ENCODE measurements at places on chromosomes 5 and 9. TPM values are rescaled to one million over a fixed set of nuclear protein-coding genes. Genes with fewer than 3 reads are reported as not detected.

DNA sequence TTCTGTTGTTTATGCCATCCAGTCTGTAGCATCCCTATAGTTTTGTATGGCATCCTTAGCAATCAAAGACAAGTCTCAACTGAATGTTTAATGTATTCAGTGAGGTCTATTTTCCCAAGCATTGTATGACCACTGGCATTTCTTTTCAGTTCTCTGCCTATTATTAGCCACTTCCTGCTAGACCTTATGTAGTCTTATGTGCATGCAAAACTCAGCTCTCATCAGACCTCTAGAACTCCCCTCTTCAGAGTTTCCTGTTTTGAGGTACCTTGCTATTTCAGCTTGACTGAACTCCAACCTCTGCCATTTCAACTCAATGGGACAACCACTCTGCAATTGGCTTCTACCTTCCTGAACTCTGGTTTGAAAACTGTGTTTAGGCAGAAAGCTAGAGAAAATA, 113.2 kb downstream of the SLC25A46 start:
- DNase-seq = no peak

PCDHA1 gene
- total RNA-seq = 8.6 TPM

GRCh38 chr9:101449071-101449721, 13.6 kb upstream of the ALDOB start:
- peak; percentile 41 for DNase-seq

DMRT3 gene
- not detected for total RNA-seq

NR4A3 gene
- total RNA-seq = 3.7 TPM

DNA sequence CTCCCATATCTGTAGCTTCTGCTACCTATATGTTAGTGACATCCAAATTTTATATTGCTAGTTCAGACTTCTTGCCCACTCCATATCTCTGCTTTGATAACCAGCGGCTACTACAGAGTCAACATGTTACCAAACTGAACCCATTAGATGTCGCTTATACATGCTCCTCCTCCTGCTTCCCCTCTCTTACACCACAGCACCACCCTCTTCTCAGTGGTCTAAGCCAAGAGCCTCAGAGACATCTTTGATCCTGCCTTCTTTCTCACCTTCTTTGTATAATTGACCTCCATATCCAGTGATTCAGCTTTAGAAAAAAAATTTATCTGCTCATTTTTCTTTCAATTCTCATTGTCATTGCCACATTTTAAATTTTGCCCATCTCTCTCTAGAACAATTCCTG, 408.2 kb upstream of the TLE4 start:
- DNase-seq = no peak

DNA sequence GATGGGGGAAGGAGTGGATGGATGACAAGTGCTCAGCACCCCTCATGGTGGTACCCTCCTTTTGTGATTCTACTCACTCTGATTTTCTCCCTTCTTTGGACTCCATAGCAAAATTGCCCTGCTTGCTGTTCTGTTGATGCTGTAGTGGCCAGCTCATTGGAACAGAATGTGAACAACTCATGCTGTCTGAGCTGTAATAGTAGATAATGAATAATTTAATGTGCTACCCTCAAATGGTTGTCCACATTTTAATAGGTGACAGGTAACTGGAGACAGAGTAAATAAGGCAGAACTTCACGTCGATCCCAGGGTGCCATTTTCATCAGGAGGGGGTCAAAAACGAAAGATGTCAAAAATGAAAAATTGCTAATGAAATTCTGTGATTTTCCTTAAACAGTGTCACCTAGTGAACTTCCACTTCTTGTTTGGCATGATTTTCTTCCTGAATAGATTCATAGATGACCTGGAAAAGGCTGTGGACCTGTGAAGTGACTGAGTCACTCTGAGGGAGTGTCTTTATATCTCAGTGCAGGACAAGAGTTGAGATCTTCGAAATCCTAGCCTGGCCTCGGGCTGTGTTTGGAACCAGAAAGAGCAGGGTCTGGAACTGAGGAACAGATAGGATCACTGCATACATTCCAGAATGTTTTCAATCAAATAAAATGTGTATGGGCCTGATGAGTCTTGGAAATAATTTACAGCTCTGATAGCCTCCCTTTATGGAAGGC, 270.2 kb downstream of the PSAT1 start:
- no peak for DNase-seq

- no peak for DNase-seq
These were observed 119.2 kb downstream of the MSX2 start for GRCh38 chr5:174843263-174844250.

DNA sequence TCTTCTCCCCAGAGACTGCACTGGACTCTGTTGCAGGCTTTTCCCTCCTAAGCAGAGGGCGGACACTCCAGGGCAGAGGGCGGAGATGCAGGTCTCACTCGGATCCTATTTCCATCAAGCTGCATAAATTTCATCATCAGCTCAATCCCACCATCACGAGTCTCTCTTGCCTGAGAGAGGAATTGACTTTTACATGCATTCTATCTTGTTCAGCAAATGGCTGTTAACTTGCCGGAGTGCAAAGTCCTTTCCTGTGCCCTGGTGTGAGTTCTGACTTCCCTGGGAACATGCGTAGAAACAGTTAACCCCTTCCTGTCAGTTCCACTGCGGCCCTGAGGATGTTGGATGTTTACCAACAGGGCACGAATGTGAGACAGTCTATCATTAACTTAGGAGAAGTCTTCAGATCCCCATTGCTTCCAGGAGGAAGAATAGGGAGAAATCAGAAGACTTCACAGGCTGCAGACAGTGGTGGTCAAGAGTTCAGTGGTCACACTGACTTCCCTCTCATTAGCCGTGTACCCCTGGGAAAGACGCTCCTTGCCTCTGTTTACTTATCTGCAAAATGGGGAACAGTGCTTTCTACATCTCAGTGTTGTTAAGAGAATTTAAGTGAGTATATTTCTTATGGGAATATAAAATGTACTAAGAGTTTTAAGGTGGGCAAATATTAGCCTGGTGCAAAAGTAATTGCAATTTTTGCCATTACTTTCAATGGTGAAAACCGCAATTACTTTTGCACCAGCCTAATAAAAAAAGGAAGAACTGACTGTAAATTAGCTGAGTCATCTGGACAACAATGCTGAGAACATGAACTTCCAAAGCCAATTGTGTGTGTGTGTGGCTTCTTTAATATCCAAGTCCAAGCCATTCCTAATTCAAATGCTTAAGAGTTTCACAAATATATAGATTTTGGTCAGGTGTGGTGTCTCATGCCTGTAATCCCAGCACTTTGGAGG, 248.0 kb downstream of the DRD1 start:
- no peak for DNase-seq

DNA sequence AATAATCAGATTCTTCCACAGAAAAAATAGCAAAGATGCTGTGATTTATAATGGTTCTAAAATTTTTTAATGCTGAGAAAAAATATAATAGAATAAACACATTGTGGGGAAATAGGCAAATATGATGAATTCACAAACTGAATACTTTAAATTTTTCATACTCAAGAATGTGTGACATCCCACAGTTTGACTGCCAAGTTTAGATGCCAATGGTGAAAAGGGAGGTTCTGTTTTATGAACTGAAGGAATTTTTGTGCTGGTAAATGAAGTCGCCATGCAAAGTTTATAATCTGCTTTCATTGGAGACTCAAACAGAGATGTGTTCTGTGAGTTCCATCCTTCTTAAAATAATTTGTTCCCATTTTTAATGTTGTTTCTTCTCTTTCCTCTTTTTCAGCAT, 367.5 kb upstream of the ADAMTS16 start:
- DNase-seq = no peak

DNA sequence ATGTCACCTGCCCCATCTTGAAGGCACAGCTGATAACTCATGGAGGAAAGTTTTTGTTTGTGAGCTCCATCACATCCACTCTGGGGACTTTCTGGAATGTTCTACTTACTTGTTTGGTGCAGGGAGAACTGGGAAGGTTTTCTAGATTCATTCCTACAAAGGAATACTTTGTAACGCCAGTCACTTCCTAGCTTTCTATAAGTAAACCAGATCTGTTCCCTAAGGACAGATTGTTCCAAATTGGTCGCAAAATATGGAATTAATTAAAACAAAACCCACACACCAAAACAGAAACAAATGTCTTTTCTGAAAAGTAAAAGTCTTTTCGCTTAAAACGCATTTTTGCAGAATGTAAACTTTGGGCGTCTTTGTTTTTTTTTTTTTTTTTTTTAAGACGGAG, 167.6 kb downstream of the PDZD2 start:
- no peak for DNase-seq

DNA sequence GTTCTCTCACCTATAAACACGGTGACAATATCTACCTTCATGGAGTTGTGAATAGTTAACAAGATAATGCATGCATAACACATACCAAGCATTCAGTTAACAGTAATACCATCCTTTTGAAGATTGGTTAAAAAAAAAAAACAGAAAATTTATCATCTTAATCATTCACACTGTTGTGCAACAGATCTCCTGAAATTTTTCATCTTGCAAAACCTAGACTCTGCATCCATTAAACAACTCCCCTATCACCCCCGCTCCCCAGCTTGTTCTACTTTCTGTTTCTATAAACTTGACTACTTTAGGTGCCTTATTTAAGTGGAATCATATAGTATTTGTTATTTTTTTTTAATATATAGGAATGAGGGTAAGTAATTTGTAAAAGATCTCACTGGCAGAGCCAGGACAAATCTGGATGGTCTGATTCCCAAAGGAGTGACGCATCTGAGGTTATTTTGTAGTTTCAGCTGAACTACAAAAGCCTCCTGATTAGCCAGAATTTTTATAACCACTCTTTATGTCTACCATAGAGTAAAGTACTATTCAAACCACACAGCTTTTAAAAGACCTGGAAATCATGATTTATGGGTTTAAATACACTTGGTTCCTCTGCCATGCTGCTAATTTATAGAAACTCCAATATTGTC, 93.0 kb downstream of the FANCC start:
- DNase-seq = no peak

GRCh38 chr9:85543196-85543595, 198.6 kb downstream of the AGTPBP1 start:
- no peak for DNase-seq

GRCh38 chr9:119160551-119160950, 208.7 kb downstream of the BRINP1 start:
- DNase-seq = no peak

ALDOB gene
- total RNA-seq = not detected

DNA sequence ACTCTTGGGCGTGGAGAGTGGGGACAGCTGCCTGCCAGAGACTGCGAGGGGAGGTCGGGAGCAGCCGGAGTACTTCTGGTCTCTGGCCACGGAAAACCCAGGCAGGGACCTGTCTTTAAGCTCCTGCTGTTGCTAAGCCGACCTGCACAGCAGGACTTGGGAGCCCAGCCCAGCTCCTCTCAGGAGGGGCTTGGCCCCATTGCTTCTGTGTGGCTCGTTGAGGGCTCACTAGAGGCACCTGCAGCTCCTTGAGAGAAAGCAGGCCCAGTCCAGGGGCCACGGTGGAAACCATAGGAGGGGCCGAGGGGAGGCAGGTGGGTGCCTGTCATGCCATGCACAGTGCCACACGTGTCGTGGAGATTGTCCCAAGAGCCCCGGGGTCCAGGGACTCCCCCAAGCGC, 3.3 kb upstream of the LCN2 start:
- DNase-seq = no peak

DNA sequence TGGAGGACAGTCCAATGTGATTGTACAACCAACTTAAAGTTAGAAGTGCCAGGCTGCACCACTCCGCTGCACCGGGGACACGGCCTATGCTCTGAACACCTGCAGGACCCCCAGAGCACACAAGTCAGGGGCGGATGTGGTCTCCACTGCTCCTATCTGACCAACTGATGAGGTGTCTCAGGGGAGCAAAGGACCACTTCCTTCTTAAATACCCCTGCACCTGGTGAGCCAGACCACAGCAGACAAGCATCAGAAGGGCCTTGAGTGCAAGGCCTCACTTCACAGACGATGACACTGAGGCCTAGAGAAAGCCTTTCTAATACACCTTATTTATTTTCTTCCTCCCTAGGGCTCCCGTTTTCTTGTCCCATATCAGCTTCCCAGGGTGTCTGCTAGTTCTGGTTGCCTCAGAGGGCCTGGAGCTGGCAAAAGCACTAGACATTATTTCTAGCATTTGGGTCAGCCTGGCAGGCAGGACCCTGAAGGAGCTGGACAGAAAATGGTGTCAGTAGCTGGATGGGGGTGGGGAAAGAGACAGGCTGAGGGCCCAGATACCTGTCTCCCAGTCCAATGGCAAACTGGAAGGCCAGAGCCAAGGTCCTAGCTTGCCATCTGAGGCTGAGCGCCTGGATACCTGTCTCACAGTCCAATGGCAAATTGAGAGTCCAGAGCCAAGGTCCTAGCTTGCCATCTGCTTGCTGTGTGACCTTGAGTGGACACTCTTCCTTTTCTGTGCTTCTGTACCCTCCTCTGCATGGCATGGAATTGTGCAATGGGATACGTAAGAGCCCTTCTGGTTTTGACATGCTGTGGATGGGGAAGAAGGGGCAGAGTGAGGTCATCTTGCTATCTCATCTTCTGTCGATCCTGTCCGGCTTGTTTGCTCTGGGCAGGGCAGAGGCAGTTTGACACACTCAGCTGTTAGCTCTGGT, 9.0 kb downstream of the CCDC69 start:
- DNase-seq = no peak

DNA sequence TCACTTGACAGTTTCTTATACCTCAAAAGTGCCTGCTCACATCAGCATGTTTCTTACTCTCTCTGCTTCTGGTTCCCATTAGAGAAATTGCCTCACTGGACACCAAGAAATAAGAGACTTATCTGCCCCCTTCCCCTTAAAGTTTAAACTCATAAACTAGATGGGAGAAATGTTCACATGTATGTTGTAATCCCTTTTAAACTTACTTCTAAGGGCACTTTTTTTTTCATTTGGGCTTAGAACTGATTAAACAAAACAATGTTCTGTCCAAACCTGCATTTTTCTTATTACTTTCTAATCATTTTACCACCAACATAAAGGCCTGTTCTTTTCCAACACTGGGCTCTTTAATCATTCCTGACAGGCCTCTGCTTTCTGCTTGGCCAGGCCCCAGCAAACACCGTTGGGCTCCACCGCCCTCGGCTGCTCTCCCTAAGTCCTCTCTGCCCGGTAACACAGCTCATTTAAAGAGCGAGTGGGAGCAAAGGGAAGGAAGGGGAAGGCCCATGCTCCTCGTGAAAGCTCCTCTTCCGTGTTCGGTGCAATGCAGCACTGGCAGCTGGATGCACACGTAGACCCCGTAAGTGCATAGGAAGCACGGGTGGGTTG, 53.4 kb downstream of the ROR2 start:
- DNase-seq = no peak

DNA sequence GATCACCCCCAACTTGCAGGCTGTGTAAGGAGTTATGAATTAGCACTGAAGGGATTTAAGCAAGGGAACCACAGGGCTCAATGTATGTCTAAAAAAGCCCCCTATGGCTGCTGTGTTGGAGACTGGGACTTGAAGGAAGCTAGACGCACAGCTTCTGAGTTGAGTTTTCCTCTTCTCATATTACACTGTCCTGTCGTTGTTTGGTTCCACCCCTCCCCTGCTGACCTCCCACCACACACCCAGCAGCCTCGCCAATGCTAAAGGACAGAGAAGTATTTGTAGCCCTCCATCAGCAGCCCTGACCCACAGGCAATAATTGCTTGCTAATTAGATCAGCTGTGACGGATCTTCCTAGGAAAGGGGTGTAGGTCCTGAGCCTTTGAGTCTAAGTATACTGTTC, 15.1 kb upstream of the CARTPT start:
- DNase-seq = no peak

LRRC70 gene
- total RNA-seq = 3.7 TPM

ANKRD31 gene
- 0.82 TPM for total RNA-seq
